EL (cell line): ENCODE measurements at places on chromosomes 7 and 10.

- peak; percentile 68 for DNase-seq
Observed at GRCh38 chr7:158821171-158822031, 7.9 kb downstream of the ESYT2 start.

DNA sequence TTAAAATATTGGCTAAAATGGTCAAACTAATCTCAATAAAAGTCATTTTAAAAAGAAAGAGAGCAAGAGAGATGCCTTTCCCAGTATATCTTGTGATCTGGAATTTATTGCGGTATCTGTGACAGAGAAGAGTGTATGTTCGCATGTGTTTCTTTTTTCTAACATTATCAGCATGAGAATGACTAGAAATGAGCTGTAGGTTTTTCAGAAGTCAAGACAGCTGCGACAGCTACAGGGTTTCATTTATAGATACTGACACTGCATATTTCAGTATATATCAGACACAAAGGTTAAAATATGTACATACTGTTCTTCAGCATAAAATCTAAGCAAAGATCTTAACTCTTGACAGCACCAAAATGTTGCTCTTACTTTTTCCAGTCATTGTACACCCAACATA lies 215.8 kb downstream of the JAZF1 start:
- no peak for DNase-seq

- no peak for DNase-seq
Observed at GRCh38 chr10:49117376-49118070, 2.2 kb upstream of the VSTM4 start.

GRCh38 chr10:12063483-12063818 lies 5.3 kb upstream of the DHTKD1 start:
- DNase-seq, result no peak

DNA sequence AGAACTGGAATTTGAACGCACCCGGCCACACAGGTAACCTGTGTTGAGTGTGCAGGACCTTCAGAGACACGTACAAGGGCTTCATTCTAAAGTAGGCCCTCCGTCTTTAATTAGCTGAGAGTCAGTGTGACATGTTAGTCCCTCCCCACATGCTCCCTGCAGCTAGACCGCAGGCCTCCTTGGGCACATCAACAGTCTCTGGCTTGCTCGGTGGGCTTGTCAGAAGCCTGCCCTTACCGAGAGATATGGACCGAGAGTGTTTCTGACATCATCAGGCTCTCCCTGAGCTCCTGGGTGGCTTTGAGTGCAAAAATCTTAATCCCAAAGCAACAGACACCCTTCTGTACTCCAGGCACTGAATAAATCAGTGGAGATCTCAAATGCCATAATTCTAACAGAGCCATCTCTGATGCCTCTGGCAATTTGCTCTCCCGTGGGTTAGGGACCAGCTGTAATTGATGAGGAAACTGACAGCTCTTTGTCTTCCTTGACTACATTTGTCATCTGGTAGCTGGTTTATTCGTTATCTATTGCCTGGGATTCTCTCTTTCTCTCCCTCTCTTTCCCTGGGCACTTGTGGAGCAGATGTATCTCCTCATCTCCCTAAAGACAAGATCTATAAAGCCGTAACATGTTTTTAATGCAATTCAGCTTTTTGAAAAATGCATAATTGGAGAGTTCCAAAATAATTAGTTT lies 850.6 kb downstream of the TYW1 start:
- DNase-seq, result no peak

GRCh38 chr7:27139334-27140125 lies 4.0 kb downstream of the HOXA5 start:
- no peak for DNase-seq

- no peak for DNase-seq
Observed at GRCh38 chr7:143363016-143363937, 764 bp upstream of the FAM131B start.
